ENCODE measurements at places on chromosomes 4 and X.

DNA sequence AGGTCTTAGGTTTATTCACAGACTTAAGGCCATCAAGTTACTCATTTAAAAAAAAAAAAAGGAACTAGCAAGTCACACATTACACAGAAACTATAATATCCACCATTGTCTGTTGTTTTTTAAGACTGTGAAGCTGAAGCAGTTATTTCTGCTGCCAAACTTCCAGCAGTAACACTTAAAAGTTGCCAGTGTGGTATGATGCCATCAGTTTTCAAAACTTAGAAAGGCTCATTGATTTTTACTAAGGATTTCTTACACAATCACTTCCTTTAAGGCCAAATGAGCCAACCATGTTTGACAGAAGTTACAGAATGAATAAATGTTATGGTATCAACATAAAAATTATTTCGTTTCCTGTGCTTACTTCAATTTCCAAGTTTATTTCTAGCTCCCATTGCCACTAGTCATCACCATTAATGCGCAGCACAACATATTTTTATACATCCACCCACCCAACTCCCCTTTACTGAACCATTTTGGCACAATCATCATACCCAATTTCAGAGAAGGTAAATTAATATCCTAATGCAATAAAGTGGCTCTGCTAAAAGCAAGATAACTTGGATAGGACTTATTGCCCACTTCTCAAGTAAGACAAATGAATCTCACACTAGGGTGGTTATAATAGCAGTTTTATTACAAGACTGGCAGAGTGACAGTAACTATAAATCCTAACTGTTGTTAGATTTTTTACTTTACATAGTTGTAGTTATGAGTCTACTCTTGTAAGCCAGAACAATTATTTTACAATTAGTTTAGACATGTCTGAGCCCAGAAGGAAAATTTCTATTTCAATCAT is 13.1 kb downstream of the PDGFC start:
- DNase-seq, result no peak

- DNase-seq, result no peak
These were observed 22.7 kb upstream of the SEPTIN11 start for GRCh38 chr4:76926841-76927240.

GRCh38 chrX:135006187-135006586 is 15.4 kb downstream of the SMIM10 start:
- DNase-seq, result no peak

GRCh38 chrX:137172317-137172948 is 138.6 kb upstream of the GPR101 start:
- DNase-seq, result no peak

- DNase-seq, result no peak
These were observed 12.6 kb downstream of the DGKQ start for GRCh38 chr4:960636-961350.

DNA sequence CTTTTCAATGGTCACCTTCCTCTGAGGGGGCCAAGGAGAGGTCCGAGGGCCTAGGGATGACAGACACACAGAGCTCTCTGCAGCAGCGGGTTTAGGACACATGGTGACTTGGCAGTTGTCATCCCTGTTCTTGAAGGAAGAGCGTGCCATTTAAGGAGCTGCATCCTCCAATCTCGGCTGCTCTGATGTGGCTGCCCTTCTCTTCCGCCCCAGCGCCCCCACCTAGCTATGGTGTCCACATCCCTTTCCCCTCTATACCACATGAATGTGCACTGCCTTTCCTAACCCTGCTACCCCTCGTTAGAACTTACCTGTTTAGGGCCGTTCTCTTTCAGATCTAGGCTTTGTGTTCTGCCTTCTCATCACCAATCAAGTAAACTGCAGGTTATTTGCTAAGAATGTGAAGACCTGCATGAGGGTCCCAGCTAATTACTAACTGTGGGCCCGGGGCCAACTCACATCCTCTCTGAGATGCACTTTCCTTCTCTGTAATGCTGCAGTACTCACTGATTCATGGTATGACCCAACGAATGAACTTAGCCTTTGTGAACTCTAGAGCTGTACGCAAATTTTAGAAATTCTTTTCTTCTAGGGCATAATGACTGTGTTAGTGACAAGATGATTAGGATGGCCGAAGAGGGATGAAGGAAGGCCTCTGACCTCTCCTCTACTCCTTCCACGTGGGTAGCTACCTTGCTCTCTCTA is 38.2 kb downstream of the CHST7 start:
- DNase-seq, result no peak

DNA sequence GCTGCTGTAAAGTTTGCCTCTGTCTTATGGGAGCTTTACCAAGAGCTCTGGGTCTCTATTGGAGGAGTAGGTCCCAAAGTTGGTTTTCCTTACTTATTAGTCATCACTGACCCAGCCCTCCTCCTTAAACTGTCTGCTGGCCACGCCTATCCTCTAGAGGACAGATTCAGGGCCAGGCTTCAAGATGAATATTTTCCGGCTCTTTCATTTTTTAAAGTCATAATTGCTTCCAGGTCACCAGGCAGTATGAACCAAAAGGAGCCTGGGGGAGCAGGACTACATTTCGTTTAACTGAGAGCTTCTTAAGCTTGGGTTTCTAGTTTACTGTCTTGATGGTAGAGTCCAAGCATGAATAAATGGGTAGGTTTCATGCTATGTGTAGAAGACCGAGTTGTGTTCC is 13.7 kb downstream of the BCORL1 start:
- DNase-seq, result no peak

DNA sequence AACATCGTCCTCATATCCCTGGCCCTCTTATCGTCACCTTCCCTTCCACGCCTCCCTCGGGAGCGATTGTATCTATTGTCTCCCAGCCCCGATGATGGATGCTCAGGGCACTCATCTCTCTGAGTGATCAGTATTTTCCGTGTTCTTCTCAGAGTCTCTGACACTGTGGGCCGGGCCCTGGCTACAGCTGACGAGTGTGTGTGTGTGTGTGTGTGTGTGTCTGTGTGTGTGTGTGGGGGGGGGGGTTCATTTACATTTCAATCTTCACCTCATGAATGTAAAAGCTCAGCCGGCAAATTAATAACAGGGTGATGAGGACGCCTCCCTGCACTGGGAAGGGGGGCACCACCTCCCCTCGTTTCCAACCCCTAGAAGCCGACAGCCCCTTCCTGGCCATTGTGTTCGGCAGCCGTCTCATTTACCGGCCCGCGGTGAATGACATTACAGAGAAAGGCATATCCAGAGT is 159.5 kb downstream of the SHOX start:
- no peak for DNase-seq

DNA sequence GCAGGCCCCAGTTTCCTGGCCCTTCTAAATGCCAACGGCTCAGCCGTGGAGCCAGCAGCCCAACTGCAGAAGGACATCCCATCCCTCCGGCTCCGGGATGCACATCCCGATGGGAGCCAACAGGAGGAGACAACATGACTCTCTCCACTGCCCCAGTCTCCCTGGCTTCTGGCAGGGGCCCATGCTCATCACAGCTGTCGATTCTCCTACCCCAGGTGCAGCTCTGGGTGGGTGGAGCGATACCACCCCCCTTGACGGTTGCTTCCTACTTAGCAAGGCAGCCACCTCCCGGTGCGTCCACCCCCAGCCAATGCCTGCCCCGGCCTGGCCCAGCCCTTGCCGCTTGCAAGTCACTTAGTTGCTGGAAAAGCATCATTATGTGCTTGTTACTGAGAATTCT is 19.5 kb downstream of the ZNF275 start:
- no peak for DNase-seq
